Osteoblast (primary cell): ENCODE measurements at places on chromosomes 11 and 22. TPM values are rescaled to one million over a fixed set of nuclear protein-coding genes. Genes with fewer than 3 reads are reported as not detected.

DNA sequence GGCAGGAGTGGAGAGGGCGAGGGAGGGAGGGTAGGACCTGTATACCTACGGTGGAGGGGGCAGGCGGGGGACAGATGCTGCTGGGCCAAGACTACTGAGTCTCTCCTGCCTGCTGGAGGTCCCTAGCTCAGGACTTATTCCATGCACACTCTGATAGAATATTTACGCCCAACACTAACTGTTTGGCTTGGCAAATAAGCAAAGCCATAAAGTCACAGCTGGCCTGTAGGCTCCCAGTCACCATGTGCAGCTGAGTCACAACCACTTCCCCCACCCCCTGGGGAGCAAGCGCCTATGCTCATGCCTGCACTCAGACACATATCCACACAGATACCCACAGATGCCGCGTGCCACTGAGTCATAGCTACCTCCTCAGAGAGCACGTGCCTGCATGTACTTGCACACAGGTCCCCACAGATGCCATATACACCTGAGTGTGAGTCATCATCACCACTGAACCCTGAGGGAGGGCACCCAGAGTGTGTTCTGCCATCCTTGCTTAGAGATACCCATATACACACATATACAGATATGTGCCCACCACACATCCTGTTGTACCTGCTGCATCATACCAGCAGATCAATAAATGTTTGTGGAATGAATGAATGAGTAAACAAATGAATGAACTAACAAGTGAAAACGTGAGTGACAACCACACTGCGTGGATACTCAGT is 95.8 kb downstream of the SWAP70 start:
- peaks cover 49% of the 10 kb centered on the region for H3K4me1 ChIP-seq
- H3K27ac ChIP-seq, result peak overlapping the region; percentile 95
- peak; percentile 99 for DNase-seq
- no peaks in the 10 kb centered on the region for H3K36me3 ChIP-seq

DNA sequence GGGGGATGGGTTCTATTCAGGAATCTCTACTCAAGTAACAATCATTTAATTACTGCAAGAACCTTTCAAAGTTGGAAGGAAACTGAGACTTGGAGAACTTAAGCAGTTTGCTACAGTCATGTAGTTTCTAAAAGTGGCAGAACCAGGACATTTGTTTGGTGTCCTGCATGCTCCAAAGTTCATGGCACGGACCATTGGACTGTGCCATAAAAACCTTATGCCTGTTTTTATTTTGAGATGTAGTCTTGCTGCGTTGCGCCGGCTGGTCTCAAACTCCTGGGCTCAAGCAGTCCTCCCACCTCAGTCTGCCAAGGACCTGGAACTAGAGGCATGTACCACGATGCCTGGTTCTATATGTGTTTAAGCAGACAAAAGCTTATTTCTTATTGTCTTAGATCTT is 18.6 kb upstream of the AIFM3 start:
- no peaks in the 10 kb centered on the region for H3K27me3 ChIP-seq
- H3K36me3 ChIP-seq, result peaks cover 43% of the 10 kb centered on the region
- no peak for DNase-seq
- peaks cover 17% of the 10 kb centered on the region for H3K4me1 ChIP-seq
- no peak overlapping the region for H3K27ac ChIP-seq
- no peak overlapping the region for H3K4me3 ChIP-seq

The NPTXR gene
- 0.72 and 1.5 TPM in 2 replicates for total RNA-seq

The UPK3A gene
- not detected in 2 replicates for total RNA-seq

GRCh38 chr22:49616356-49617231 is 211.1 kb downstream of the BRD1 start:
- H3K36me3 ChIP-seq, result no peaks in the 10 kb centered on the region
- no peaks in the 10 kb centered on the region for H3K4me1 ChIP-seq
- no peak overlapping the region for H3K4me3 ChIP-seq
- no peaks in the 10 kb centered on the region for H3K27me3 ChIP-seq
- DNase-seq, result no peak

DNA sequence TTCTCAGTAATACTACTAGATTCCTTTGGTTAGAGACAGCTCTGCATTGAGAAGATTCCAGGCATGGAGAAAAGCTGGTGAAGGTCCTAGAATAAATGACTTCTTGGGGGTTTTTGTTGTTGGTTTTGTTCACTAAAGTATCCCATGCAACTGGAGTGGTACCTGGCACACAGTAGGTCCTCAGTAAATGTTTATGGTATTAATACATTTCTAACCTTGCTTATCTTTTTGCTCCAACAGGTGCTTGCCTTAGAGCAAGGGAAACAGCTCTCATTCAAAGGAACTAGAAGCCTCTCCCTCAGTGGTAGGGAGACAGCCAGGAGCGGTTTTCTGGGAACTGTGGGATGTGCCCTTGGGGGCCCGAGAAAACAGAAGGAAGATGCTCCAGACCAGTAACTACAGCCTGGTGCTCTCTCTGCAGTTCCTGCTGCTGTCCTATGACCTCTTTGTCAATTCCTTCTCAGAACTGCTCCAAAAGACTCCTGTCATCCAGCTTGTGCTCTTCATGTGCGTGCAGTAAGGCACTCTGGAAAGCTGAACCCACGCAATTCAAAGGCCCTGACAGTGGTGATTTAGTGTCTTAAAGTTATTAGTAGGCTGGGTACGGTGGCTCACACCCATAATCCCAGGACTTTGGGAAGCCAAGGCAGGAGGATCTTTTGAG is 2.0 kb downstream of the TMEM138 start:
- no peak overlapping the region for H3K4me3 ChIP-seq
- peaks cover 55% of the 10 kb centered on the region for H3K36me3 ChIP-seq
- peak overlapping the region; percentile 96 for H3K27ac ChIP-seq
- DNase-seq, result peak; percentile 18
- H3K4me1 ChIP-seq, result peaks cover 55% of the 10 kb centered on the region

- peak; percentile 90 for DNase-seq
- peaks cover 16% of the 10 kb centered on the region for H3K27me3 ChIP-seq
- H3K36me3 ChIP-seq, result no peaks in the 10 kb centered on the region
- no peak overlapping the region for H3K27ac ChIP-seq
- H3K4me1 ChIP-seq, result no peaks in the 10 kb centered on the region
Observed at GRCh38 chr22:36734171-36735058, 30.9 kb upstream of the CACNG2 start.

The HEPN1 gene
- total RNA-seq, result under 0.01 TPM in 1 of 2 replicates, not detected in the other

The CTSC gene
- total RNA-seq, result 23.5 and 25.9 TPM in 2 replicates

The KCTD14 gene
- total RNA-seq, result 0.29 and 0.36 TPM in 2 replicates

The PATE4 gene
- not detected in 2 replicates for total RNA-seq

The GRIK4 gene
- total RNA-seq, result under 0.01 and 0.29 TPM in 2 replicates

DNA sequence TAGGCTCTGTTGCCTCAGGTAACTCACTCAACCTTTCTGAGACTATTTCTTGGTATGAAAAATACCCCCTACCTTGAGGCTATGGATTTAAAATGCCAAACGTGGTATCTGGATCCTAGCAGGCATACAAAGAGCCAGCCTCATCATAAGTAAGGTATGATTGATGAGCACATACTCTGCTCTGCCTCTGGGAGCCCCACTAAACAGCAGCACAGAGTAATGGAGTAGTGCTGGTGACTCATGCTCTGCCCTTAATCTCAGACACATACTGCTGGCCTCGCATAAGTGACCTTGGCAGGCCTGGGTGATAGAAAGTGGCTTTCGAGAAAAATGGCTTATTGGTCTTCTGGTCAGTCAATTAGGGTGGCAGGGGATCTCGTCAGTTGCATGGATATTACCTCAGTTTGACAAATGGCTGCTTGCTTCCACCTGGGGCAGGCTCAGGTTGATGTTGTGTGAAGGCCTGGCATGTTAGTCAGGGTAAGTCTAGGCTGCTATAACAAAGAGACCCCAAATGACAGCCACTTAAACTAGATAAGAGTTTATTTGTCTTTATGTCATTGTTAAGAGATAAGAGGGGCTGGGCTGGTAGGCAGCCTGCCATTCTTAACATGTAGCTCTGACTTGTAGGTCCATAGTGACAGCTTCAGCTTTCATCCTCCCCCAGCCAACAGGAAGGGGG is 15.2 kb upstream of the SLC6A5 start:
- no peaks in the 10 kb centered on the region for H3K4me1 ChIP-seq
- no peak for DNase-seq
- no peaks in the 10 kb centered on the region for H3K27me3 ChIP-seq
- H3K4me3 ChIP-seq, result no peak overlapping the region
- H3K27ac ChIP-seq, result no peak overlapping the region

The NLRP6 gene
- not detected in 2 replicates for total RNA-seq

The SEPTIN3 gene
- total RNA-seq, result 0.29 and 0.36 TPM in 2 replicates

The MPPED1 gene
- total RNA-seq, result not detected in 2 replicates

DNA sequence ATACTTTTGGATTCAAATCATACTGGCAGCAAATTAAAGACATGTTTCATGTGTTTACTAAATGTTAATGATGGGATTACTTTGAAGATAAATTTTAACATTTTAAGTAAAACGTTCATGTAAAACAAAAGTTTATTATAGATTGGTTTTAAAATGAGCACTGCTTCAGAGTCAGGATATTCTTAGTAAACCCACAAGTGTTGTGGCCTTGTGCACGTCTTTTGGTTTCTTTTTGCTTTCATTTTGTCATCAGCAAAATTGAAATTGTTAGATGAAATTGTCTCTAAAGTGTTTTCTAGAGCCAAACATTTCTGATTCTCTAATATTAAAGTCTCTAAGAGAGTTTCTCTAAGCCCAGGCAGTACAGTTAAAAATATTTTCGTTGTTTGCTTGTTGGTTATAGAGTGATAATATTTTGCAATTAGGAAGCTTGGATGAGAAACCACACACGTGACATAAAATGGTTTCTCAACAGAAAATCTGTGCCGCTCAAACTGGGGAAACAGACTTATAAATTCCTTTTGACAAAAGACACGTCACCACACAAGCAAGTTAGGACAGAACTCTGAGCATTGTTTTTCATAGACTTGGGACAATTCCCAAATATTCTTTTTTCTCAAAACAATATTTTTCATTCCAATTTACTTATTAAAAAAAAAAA is 164.4 kb downstream of the TEAD1 start:
- no peaks in the 10 kb centered on the region for H3K27me3 ChIP-seq
- peak overlapping the region; percentile 59 for H3K4me3 ChIP-seq
- peak overlapping the region; percentile 81 for H3K27ac ChIP-seq
- peaks cover 46% of the 10 kb centered on the region for H3K4me1 ChIP-seq
- H3K36me3 ChIP-seq, result no peaks in the 10 kb centered on the region
- peak; percentile 84 for DNase-seq

DNA sequence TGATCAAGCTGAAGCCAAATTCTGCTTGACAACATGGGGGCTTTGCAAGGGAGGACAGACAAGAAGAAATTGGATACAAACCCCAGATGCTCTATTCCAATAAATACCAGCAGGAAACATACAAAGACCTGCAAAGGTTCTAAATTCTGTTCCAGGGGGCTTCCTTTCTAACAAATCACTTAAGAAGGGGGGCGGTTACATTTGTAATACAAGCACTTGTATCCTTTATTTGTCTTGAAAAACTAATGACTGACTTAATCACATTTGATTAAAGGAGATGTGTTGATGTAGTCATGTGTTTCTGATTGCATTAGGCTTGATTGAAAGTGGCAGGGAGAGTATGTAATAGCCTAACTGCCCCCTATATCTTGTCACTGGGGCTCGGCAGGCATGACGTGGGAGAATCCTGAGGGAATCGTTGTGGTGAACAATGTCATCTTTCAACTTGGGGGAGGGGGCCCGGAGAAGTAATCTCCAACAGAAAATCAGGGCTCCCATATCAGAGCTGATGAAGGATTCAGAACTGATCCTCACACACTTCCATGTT is 361.7 kb downstream of the INSC start:
- no peaks in the 10 kb centered on the region for H3K4me1 ChIP-seq
- no peak overlapping the region for H3K27ac ChIP-seq
- no peaks in the 10 kb centered on the region for H3K27me3 ChIP-seq
- DNase-seq, result no peak
- H3K36me3 ChIP-seq, result no peaks in the 10 kb centered on the region

GRCh38 chr22:35600476-35600875 is 16.7 kb downstream of the MB start:
- peak; percentile 5 for DNase-seq
- H3K4me3 ChIP-seq, result no peak overlapping the region
- no peak overlapping the region for H3K27ac ChIP-seq
- H3K36me3 ChIP-seq, result no peaks in the 10 kb centered on the region

GRCh38 chr11:111983187-111983986 is 41.8 kb upstream of the DLAT start:
- H3K27me3 ChIP-seq, result no peaks in the 10 kb centered on the region
- no peak for DNase-seq
- H3K27ac ChIP-seq, result no peak overlapping the region
- H3K4me1 ChIP-seq, result peaks cover 5% of the 10 kb centered on the region
- peaks cover 32% of the 10 kb centered on the region for H3K36me3 ChIP-seq

- no peak overlapping the region for H3K4me3 ChIP-seq
- no peak overlapping the region for H3K27ac ChIP-seq
- H3K27me3 ChIP-seq, result no peaks in the 10 kb centered on the region
- no peak for DNase-seq
- H3K36me3 ChIP-seq, result peaks cover 58% of the 10 kb centered on the region
Observed at GRCh38 chr11:126290887-126291286, 8.0 kb downstream of the TIRAP start.

The SEPTIN5 gene
- total RNA-seq, result 11.2 and 14.5 TPM in 2 replicates

GRCh38 chr11:11626128-11626527 is 4.3 kb upstream of the GALNT18 start:
- H3K4me1 ChIP-seq, result peaks cover 8% of the 10 kb centered on the region
- peaks cover 38% of the 10 kb centered on the region for H3K27me3 ChIP-seq
- DNase-seq, result no peak
- H3K4me3 ChIP-seq, result no peak overlapping the region

DNA sequence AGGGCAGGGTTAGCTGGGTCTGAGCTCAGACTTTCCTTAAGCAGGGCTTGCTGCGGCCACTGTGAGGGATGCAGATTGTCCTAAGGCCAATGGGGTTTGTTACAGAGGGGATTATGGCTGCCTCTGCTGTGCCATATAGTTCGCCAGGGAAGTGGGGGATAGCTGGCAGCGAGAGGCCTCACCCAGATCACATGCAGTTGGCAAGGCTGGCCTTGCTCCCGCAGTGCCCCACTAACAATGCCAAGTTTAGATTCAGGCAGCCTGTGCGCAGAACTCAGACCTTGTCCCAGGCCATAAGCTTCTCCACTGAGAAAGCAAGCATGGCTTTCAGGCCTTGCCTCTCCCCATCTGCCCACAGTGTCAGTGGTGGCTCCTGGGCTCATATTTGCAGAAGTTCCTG is 4.7 kb upstream of the APOL2 start:
- no peaks in the 10 kb centered on the region for H3K36me3 ChIP-seq
- DNase-seq, result no peak
- peaks cover 27% of the 10 kb centered on the region for H3K4me1 ChIP-seq
- peak overlapping the region; percentile 25 for H3K27ac ChIP-seq

DNA sequence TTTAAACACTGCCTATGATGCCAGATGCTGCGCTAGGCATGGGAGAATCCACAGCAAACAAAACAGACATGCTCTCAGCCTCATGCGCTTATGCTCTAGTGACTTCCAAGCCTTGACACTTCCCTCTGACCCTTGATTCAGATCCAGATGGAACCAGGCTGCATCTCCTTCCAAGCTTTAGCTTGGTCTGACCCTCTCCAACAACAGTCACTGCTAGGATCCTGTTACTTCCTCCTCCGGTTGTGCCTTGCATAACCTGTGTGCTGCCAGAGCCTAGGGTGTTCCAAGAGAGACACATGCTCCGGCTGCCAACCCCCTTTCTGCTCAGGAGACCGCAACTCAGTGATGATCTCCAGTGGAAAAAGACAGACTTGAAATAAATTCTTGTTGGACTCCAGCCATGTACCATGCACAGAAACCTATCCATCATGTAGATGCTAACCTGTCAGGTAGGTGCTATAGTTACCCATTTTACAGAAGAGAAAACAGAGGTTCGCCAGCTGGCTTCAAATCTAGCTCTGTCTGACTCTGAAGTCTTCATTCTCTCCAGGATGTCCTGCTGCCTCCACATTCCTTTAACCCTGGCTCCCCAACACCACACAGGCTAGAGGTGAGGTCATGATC is 136.3 kb upstream of the TEAD1 start:
- DNase-seq, result no peak
- peaks cover 38% of the 10 kb centered on the region for H3K4me1 ChIP-seq
- H3K36me3 ChIP-seq, result peaks cover 6% of the 10 kb centered on the region
